AG08395 (cell line): ENCODE measurements at places on chromosomes 3 and 15.
A peak's percentile ranks its signal among the peaks of the same experiment; 100 is the strongest.

DNA sequence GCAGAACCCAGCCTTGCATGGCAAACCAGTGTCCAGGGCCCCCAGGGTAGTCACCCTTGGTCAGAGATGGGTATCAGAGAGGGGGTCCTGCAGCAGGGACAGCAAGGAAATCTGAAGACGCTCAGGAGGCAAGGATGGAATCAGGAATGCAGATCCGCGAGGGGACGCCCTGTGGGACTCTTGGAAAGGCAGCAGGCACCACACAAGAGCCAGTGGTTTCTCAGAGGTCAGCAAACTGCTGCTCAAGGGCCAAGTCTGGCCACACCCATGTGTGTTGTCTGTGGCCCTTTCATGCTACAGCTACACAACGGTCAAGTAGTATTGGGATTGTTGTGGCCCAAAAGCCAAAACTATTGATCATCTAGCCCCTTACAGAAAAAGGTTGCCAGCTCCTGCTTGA is 69.7 kb downstream of the ST8SIA2 start:
- DNase-seq, result no peak

DNA sequence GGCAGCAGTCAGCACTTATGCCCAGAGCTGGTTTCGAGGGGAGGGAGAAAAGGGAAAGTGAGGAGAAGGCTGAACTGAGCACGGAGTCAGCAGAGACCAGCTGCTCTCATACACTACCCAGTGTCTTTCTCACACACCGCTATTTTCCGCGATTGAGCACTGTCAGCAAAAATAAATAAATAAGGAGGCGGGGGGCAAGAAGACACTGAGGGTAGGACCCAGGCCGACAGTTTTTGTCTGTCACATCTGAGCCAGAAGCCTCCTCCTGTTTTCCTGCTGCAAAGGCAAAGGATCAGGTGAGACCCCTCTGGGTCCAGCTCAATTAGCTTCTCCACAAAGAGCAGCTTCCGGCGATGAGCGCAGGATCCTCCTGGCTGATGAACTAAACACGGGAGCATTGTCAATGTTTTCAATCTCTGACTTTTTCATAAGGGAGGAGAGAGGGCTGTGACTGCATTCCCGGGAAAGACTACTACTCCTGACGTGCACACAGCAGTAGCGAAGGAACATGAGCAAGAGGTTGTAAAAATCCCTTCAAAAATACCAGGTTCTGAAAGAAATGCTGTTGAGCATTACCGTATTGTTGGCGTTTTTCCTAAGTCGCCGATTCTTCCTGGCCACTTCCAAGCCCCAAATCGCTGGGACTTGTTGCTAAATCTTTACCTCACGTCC is 1.3 kb downstream of the FRMD5 start:
- DNase-seq, result peak; percentile 27

GRCh38 chr3:9211155-9211950 is 38.1 kb downstream of the SRGAP3 start:
- DNase-seq, result peak; percentile 74

DNA sequence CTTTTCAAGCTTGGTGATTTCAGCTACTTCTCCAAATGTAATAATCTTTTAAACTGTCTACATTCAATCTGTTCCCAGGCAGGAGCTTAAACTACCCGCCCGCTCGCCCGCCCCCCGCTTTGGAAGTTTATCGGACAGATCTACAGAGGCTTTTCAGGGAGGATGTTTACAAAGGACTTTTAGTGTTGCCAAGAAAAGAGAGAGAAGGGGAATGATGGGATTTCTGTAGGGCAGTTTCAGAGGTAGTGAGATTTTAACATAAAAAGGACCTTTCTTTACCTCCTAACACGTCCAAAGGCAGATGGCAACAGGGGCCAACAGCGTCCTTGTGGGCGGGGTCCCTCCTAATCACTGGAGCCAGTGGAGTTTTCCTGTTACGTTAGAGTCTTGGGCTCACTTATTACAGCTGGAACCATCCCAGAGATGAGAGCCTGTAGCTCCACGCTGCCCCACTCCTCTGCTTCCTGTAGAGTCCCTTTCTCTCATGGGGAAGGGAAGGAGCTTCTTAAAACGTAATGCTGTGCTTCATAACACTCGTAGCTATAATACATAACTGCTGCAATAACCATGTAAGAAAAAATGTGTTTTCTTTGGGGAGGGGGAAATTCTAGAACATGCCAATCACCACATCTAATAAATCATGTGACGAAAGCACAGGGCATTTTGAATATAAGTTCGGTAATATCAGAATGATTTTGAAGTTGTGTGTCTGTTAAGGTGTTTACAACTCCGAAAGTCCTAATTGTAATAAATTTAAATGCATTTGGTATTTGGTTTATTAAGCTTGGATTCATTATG is 30.9 kb downstream of the HES1 start:
- no peak for DNase-seq

DNA sequence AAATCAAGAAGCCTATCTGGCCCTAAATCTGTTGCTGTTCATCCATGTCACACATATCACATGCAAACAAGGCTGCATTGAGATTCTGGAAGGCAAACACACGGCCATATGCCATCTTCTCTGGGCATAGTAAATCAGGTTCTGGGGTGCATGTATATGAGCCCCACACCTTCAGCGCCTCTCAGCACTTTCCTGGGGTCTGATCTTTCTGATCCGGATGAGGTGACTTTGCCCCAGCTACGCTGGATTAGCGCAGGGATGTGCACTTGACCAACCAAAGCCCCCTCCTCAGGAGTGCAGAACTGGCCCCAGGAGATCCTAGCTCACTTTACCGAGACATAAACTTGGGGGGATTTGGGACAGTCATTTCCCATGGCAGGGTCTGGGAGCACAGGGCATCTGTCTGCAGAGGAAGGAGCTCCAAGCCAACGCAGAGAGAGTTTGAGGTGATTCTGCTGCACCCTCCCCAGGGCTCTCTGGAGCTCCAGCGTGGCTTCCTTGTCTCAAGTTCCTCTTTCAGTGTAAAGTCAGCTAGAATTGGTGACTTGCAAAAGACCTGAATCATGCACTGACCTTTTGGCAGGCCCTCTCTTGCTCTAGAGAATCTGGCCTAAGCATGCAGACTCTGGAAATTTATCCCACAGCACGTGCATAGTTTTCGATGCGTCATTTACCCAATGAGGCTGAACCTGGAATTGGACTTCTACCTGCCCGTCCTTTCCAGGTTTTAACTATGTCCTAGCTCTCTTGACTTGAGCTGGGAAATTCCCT is 63.5 kb upstream of the KLF13 start:
- peak; percentile 53 for DNase-seq
